CD4-positive, alpha-beta T cell treated with Interleukin-6 at 100 ng/mL for 8 hours (primary cell): ENCODE measurements at places on chromosomes 4 and X.

DNA sequence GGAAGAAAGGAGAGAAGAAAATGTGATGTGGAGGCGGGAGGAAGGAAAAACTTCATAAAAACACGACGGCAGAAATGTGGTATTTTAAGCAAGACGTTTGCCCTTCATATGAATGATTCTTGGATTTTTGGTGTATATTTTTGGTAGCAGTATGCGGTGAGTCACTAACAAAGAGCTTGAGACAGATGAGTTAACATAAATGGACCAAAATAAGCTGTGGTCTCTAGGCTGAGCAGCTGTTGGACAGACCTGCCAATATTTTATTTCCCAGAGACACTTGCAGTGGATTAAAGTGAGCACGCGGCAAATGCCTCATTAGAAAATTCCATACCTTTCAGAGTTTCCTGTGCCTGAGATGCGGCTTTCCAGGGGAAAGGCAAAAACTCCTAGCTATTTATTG, 43.1 kb upstream of the RPS6KA3 start:
- no peak for DNase-seq

DNA sequence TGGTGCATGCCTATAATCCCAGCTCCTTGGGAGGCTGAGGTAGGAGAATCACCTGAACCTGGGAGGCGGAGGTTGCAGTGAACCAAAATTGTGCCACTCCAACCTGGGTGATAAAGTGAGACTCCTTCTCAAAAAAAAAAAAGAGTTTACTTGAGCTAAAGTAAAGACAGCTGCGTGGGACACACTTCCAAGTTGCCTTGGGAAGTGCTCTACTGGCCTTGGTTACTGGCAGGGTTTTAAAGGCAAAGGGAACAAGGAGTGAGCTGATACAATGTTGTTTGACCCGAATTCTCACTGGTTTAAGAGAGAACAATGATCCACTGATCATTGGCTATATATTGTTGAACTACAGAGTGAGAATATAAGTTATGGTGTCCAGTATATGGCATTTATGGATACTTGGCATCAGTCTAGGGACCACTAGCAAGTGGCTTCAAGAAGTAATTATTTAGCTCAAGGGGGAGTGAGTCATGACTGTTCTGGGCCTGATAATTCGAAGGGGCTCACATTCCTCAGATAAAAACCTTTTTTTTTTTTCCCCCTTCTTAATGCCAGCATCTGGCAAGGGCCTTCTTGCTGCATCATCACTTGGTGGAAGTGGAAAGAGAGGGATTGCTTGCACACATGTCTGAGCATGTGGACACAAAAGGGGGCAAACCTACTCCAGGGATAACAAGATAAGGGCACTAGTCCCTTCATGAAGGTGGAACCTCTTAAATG, 32.3 kb downstream of the GRK4 start:
- no peak for DNase-seq

GRCh38 chr4:72935462-72935861, 134.1 kb downstream of the COX18 start:
- no peak for DNase-seq

GRCh38 chr4:109730619-109731545, 1.0 kb upstream of the PLA2G12A start:
- DNase-seq: no peak
